ENCODE measurements at places on chromosomes 3 and 15. TPM values are rescaled to one million over a fixed set of nuclear protein-coding genes. Genes with fewer than 3 reads are reported as not detected.

Gene C3orf49
- total RNA-seq, result not detected

Gene KCNAB1
- total RNA-seq, result 40.0 TPM

Gene PARP3
- 15.7 TPM for total RNA-seq

Gene GP9
- not detected for total RNA-seq

Gene PLSCR2
- total RNA-seq, result not detected

Gene PRSS50
- total RNA-seq, result not detected

Gene RETNLB
- total RNA-seq, result not detected

Gene IQGAP1
- total RNA-seq, result 84.6 TPM

Data from dorsolateral prefrontal cortex (tissue), 122 donors.